ENCODE measurements at places on chromosomes 2 and 18. TPM values are rescaled to one million over a fixed set of nuclear protein-coding genes. Genes with fewer than 3 reads are reported as not detected.

The RGPD4 gene
- not detected for total RNA-seq

The CFC1 gene
- not detected for total RNA-seq

The RFX8 gene
- 1.8 TPM for total RNA-seq

The NEURL3 gene
- total RNA-seq = not detected

The ABI2 gene
- total RNA-seq = 33.4 TPM

The RRM2 gene
- total RNA-seq = 98.9 TPM

The SEPTIN2 gene
- 280 TPM for total RNA-seq

The PCARE gene
- total RNA-seq = not detected

The GMCL1 gene
- 10.6 TPM for total RNA-seq

The CHRND gene
- not detected for total RNA-seq

The ANKRD62 gene
- not detected for total RNA-seq

The PLEKHA3 gene
- total RNA-seq = 2.0 TPM

The GAL3ST2 gene
- not detected for total RNA-seq

The CERKL gene
- total RNA-seq = not detected

The DES gene
- 83.3 TPM for total RNA-seq

The C2orf78 gene
- total RNA-seq = not detected

The REEP1 gene
- not detected for total RNA-seq

The TUBB6 gene
- total RNA-seq = 878 TPM

The DSG4 gene
- not detected for total RNA-seq

The UGT1A10 gene
- total RNA-seq = not detected

The UGGT1 gene
- 62.2 TPM for total RNA-seq

The ACADL gene
- not detected for total RNA-seq

The RPE gene
- total RNA-seq = 104 TPM

The CHRNG gene
- total RNA-seq = not detected

The DDX1 gene
- 84.2 TPM for total RNA-seq

The NPPC gene
- 0.58 TPM for total RNA-seq

The NCKAP5 gene
- total RNA-seq = under 0.01 TPM

The RND3 gene
- total RNA-seq = 136 TPM

Measured in myometrial cell (primary cell).